Small intestine (tissue), 16 donors: ENCODE measurements at places on chromosomes 1 and 21. TPM values are rescaled to one million over a fixed set of nuclear protein-coding genes. Genes with fewer than 3 reads are reported as not detected.

DNA sequence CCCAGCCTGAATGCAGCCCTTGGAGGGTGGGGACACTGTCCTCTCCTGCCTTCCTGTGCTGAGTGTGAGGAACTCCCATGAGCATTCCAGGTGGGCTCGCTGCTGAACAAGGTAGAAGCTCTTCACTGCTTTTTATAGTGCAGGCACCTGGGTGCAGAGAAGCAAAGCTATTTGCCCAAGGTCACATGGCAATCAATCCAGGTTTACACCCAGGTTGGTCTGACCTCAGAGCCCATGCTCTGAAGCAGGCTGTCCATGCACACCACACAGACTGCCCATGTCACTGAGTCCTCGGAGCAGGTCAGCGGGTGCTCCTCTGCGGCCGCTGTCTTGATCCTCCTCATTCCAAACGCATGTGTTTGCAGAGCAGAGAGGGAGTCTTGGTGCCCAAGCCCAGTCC, 323.4 kb upstream of the VAMP3 start:
- DNase-seq, result no peak

GSTM3 gene
- 169 TPM for polyA plus RNA-seq

FAAH gene
- 90.8 TPM for polyA plus RNA-seq

DNA sequence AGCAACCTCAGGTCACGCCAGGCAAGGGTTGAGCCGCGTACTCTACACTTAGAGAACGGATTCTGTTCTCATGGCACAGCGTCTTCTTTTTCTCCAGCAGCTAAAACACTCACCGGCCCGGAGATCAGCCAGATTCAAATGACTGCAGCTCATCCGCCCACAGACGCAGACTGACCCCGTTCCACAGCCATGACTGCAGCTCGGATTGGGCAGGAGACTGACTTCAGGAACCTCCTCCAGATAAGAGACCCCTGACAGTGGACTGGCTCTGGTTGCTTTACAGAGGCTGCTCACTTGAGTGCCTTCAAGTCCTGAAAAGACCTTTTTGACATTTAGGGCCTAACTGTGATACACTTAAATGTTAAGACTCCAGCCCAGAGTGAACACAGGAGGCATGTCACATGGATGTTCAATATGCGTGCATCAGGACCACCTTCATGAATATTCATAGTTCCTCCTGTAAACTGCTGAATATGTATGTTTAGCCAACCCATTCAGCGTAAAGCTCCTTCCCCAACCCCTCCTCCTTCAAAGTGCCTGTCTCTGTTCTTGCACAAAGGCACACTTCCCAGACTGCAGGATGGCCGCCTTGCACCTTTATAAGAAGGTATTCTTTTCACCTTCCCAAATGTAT, 42.6 kb downstream of the BACE2 start:
- no peak for DNase-seq

DNA sequence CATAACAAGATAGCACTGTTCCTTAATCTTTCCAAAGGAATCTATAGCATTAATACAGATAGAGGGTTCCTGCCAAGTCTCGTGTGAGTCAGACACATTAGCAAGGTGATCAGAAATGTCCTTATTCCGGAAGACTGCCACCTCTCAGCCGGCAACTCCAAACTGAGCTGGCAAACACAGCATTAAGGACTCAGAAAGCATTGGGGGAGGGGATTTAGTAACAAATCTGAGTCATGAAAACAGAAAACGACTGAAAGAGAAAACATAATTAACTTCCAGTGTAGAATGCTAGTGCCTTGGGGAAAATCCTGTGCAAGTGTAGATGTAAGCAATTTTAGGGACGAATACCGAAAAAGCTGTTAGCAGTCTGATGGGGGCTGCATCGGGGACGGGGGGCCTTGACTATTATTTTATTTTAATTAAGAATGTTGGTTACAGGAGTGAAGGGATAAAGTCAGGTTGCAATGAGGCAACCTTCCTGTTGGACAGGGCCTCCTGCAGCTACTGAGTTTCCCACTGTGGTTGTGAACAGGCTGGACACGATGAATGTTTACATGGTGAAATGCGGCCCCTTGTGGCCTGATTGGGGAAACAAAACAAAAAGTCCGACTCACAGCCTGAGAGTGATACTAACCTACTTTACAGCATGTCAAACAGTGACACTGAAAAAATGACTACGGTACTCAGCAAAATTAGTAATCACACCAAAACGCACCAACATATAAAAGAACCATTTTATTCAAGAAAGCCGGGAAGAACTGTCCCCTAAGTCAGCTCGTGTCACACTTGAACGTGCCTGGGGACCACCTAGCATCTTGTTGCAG, 20.7 kb downstream of the MIS18A start:
- peak; percentile 80 for DNase-seq

DNA sequence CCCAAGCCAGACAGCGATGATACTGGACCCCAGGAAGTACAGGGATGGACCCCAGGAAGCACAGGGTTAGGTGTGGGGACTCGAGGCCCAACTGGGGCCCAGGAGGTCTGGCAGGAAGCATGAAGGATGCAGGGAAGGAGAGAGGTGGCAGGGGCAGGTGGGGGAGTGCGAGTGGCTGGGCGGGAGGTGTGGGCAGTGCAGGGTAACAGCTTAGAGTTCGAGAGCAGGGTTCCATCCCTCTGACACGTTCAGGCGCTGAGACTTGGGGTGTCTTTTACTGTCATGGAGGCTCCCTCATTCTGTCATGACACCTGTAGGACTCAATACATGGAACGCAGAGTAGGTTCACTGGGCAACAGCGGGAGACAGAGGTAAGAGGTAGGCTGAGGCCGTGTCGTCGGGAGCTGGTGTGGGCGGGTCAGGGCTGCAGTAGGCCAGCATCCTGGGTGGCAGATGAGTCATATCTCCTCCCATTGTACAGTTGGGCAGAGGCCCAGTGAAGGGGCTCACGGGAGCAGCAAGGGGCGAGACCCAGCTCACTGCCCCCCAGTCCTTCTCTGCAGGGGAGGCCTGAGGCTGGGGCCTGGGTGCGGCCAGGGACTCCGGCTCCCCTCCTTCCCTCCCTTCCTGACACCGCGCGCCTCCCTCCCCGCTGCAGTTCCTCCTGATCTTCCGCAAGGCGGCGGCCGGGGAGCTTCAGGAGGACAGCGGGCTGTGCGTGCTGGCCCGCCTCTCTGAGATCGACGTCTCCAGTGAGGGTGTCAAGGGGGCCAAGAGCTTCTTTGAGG, 11.6 kb upstream of the CTRC start:
- peak; percentile 60 for DNase-seq

GRCh38 chr1:26734501-26735058, 38.8 kb downstream of the ARID1A start:
- no peak for DNase-seq

DNA sequence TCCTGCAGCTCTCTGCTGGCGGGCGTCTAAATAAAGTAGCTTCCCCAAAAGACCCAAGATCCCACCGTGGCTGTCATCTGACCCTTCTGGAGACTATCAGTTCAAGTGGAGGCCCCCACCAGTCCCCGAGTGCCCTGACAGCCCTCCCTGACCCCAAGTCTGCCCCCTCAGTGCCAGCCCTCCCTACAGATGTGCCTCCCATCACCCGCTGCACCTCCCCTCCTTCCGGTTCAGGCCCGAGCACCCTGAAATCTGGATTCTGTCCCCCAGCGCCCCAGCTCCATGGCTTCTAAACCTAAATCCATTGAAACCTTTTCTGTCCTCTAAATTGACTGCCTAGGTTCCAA, 595 bp downstream of the IL10RB start:
- DNase-seq, result peak; percentile 23

STUM gene
- polyA plus RNA-seq, result 1.1 TPM
